ENCODE measurements at places on chromosomes 16 and 17. TPM values are rescaled to one million over a fixed set of nuclear protein-coding genes. Genes with fewer than 3 reads are reported as not detected.

CASKIN2 gene
- 32.6 TPM for polyA plus RNA-seq

KRT12 gene
- polyA plus RNA-seq, result 0.06 TPM

LRRC3C gene
- 0.18 TPM for polyA plus RNA-seq

CDR2L gene
- 19.7 TPM for polyA plus RNA-seq

RPS6KB1 gene
- 48.2 TPM for polyA plus RNA-seq

RBFOX1 gene
- 0.43 TPM for polyA plus RNA-seq

CAPN15 gene
- 39.5 TPM for polyA plus RNA-seq

PRKCB gene
- 65.5 TPM for polyA plus RNA-seq

CCL2 gene
- 61.3 TPM for polyA plus RNA-seq

HCRT gene
- polyA plus RNA-seq, result not detected

NHLRC4 gene
- polyA plus RNA-seq, result 4.9 TPM

CDT1 gene
- polyA plus RNA-seq, result 12.9 TPM

TP53TG3F gene
- not detected for polyA plus RNA-seq

LAT gene
- 6.9 TPM for polyA plus RNA-seq

SLC6A2 gene
- polyA plus RNA-seq, result 0.22 TPM

KDM6B gene
- polyA plus RNA-seq, result 15.1 TPM

PRAC1 gene
- not detected for polyA plus RNA-seq

KRT15 gene
- 2.3 TPM for polyA plus RNA-seq

OTOA gene
- 0.11 TPM for polyA plus RNA-seq

MYOCD gene
- polyA plus RNA-seq, result 14.6 TPM

CRYBA1 gene
- not detected for polyA plus RNA-seq

RTN4RL1 gene
- 0.44 TPM for polyA plus RNA-seq

EFNB3 gene
- polyA plus RNA-seq, result 28.2 TPM

ABCA3 gene
- 15.8 TPM for polyA plus RNA-seq

SLC39A11 gene
- 13.8 TPM for polyA plus RNA-seq

EVPL gene
- 47.5 TPM for polyA plus RNA-seq

NEUROD2 gene
- 0.03 TPM for polyA plus RNA-seq

TNFSF12 gene
- polyA plus RNA-seq, result 33.2 TPM

SYCE1L gene
- 4.3 TPM for polyA plus RNA-seq

PSMD3 gene
- polyA plus RNA-seq, result 93.0 TPM

PYDC1 gene
- not detected for polyA plus RNA-seq

VASN gene
- 24.3 TPM for polyA plus RNA-seq

SGCA gene
- polyA plus RNA-seq, result 3.5 TPM

COL1A1 gene
- polyA plus RNA-seq, result 515 TPM

TMEM220 gene
- 14.0 TPM for polyA plus RNA-seq
